Right cardiac atrium (tissue), 5 donors: ENCODE measurements at places on chromosomes 16 and 17. TPM values are rescaled to one million over a fixed set of nuclear protein-coding genes. Genes with fewer than 3 reads are reported as not detected.

SMIM22 gene
- not detected for total RNA-seq

HSPB9 gene
- not detected for total RNA-seq

LAT gene
- total RNA-seq: 2.1 TPM

CFAP119 gene
- 0.72 TPM for total RNA-seq

MRPL27 gene
- 82.3 TPM for total RNA-seq

C17orf50 gene
- not detected for total RNA-seq

GRCh38 chr17:10821054-10821453 lies 16.8 kb downstream of the PIRT start:
- DNase-seq: no peak

- no peak for DNase-seq
Observed at GRCh38 chr17:58569196-58569595, 54.8 kb upstream of the MTMR4 start.

GRCh38 chr17:7755095-7755890 lies 37.7 kb downstream of the DNAH2 start:
- no peak for DNase-seq
